M059J (cell line): ENCODE measurements at places on chromosomes 1 and 21. TPM values are rescaled to one million over a fixed set of nuclear protein-coding genes. Genes with fewer than 3 reads are reported as not detected.
A peak's percentile ranks its signal among the peaks of the same experiment; 100 is the strongest.

PPM1J gene
- 1.3 and 1.5 TPM in 2 replicates for total RNA-seq

ST6GALNAC5 gene
- total RNA-seq, result 1.4 and 2.0 TPM in 2 replicates

DAB1 gene
- 0.47 and 1.0 TPM in 2 replicates for total RNA-seq

MATN1 gene
- 0.10 TPM in 1 of 2 replicates, not detected in the other for total RNA-seq

CENPL gene
- 36.8 and 59.6 TPM in 2 replicates for total RNA-seq

FYB2 gene
- total RNA-seq, result not detected in 2 replicates

DNA sequence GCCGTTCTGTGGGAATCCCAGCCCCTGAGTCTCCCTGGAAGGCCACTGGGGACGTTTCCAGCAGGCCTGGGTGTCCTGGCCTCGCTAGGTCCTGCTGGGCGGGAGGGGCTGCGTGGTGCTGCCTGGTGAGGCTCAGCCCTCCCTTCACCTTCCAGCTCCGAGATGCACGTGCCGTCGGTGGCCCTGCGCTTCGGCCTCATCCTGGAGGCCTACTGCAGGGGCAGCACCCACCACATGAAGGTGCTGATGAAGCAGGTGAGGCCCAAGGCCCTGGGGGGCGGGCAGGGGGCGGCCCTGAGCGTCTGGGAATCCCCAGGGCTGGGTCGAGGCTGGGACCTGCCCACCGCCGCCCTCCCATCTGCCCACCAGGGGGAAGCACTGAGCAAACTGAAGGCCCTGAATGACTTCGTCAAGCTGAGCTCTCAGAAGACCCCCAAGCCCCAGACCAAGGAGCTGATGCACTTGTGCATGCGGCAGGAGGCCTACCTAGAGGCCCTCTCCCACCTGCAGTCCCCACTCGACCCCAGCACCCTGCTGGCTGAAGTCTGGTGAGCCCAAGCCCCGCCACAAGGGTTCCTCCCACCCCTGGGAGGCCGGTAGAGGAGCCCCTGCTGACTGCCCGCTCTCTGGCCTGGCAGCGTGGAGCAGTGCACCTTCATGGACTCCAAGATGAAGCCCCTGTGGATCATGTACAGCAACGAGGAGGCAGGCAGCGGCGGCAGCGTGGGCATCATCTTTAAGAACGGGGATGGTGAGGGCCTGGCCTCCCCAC is 70.3 kb downstream of the PIK3CD start:
- DNase-seq, result no peak

DNA sequence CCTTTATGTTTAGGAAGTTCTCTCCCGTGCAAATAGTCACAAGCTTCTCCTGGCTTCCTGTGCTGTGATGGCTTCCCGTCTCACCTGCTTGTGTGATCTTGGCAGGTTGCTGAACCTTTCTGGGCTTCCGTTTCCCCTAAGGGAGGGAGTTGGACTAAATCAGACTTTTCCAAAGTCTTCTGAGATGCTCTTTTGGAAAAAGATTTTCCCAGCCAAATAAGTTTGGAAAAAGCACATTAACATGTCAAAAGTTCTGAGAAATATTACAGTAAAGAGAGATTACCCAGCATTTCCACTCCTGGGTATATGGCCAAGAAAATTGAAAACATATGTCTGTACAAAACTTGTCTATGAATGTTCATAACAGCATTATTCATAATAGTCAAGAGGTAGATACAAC is 36.0 kb upstream of the TENT5C start:
- no peak for DNase-seq

- DNase-seq, result peak; percentile 97
Observed at GRCh38 chr1:26692211-26692792, 3.5 kb upstream of the ARID1A start.

GRCh38 chr21:36320421-36321324 is 676 bp downstream of the MORC3 start:
- DNase-seq, result peak; percentile 81

GRCh38 chr1:219412772-219413171 is 200.1 kb downstream of the ZC3H11B start:
- DNase-seq, result peak; percentile 6

DNA sequence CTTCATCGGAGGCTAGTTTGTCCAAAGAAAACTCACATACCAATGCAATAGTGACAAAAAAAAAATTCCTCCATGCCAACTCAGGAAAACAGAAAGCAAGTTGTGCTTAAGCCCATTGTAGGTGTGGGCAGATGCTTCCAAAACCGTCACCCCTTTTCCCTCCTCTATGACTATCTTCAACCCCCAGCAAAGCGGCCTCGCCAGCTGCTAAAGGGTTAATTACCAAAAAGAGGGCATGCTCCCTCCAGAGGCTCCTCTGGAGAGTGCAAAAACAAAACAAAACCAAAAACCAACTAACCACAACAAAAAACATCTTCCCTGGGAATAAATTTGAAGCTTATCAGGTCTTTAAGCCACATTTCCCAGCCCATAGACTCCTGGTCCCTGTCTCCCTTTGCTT is 1.2 kb downstream of the LMOD1 start:
- no peak for DNase-seq

GRCh38 chr1:76961181-76961819 is 94.0 kb downstream of the ST6GALNAC5 start:
- DNase-seq, result peak; percentile 50

DNA sequence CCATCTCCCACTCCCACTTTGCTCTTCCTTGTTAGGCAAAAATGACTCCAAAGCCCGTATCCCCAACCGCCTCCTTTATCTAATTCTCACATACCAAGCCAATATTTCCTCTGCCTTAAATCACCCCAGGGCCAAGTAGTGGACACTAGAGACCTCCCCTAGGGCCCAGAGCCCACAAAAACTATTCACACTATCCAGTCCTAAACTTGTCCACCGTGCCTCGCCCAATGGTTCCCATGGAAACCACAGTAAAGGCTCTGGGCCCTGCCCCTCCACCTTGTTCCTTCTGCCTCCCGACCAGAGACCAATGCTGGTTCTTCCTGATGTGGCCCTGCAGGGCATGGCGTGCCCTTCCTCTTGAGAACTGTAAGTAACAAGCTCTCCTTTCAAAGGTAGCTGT is 11.8 kb downstream of the CFAP107 start:
- DNase-seq, result no peak

GRCh38 chr1:81731989-81732388 is 68.7 kb upstream of the ADGRL2 start:
- peak; percentile 30 for DNase-seq

DNA sequence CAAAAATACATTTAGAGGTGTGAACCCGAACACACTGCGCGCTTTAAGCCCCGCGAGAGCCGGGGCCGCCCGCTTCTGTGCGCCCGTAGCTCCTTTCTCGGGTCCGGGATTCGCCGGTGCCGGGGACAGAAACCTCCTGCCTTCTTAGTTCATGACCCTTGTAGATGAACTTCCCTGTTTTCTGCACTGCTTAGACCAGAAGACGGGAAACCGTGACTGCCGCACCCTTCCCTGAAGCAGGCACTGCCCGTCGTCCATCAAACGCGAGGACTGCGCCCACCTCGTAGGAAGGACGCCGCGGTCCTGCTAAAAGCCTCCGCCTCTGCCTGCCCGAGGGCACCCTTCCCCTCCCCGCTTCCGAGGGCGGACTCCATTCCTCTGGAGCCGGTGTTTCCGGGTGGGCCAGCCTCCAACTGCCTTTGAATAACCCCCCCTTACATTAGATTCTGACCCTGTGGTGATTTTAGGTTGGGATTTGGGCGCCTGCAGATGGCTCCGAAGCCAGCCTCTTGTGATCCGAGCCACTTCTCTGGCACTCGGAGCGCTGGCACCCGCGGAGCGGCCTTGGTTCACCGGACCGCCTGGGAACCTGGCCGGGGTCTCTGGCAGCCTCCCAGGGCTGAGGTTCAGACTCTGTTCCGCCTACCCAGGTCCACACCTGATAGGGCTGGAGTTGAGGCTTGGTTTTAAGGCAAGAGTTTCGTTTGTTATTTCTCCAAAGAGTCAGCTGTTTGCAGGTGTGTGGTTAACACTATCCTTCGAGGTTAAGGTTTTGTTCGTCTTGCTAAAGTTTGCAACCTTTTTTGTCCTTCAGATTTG is 1.2 kb upstream of the PTTG1IP start:
- peak; percentile 46 for DNase-seq

DNA sequence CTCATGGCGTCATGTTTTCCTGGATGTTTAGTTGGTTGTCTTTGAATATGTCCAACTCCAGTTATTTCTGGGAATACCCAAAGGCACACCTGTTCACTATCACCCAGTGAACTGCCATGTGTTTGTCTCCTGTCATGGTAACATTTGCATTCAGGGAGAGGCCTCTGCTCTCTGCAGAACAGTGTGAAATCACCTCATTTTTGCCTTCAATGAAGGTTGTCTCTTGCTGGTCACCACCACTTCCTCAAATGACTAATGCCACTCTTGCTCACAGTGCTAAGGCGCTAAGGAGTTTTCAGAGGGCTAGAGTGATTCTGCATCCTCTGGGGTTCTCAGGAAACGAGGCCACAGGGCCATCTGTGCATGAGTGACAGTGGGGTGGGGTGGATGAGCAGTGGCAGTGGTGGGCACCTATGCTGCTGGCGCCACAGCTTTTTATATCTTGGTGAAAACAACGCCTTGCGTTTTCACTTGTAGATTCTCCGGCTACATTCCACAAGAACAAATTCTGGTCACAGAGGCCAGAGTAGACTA is 60.0 kb upstream of the ATP5PO start:
- peak; percentile 85 for DNase-seq

DNA sequence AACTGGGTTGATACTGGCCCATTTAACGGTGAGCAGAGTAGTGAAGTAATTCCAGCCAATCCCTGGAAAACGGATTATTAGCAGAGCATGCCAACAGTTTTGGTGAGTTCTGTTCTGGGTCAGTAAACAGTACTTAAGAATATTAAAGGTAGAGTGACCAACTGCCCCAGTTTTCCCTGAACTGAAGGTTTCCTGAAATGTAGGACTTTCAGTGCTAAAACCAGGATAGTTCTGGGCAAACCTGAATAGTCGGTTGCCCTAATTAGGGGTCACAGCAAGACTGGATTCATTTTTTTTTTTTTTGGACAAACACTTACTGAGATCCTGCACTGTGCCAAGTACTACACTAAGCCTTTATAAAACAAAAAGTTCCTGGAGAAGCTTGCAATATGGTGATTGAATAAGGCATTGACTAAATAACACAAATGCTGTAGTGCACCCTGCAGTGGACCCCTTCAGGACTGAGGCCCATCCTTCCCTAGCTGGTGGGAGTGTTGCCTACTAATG is 75.9 kb downstream of the KCNK1 start:
- DNase-seq, result no peak

GRCh38 chr1:146036965-146037646 is 15.6 kb upstream of the HJV start:
- peak; percentile 91 for DNase-seq

DNA sequence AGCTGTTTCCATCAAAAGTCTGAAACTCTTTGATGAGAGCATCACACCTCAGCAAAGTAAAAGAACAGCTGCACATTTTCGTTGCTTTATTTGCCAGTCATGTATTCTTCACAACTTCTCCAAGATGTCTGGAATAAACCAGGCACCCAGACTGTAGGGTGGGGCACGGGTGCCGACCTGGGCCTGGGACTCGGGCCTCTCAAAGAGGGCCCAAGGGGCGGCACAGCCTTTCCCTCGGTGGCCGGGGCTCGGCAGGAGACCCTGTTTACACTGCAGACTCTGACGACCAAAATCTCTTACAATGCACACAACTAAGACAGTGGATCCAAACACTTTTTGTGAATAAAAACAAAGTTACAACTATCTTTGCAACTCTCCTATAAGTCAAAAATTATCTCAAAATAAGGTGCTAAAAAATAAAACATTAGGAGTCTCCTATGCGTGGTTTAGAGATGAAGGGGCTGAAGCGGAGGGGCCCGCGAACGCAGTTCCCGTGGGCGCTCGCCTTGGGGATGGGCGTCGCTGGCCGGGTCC is 696 bp downstream of the LSS start:
- no peak for DNase-seq

DNA sequence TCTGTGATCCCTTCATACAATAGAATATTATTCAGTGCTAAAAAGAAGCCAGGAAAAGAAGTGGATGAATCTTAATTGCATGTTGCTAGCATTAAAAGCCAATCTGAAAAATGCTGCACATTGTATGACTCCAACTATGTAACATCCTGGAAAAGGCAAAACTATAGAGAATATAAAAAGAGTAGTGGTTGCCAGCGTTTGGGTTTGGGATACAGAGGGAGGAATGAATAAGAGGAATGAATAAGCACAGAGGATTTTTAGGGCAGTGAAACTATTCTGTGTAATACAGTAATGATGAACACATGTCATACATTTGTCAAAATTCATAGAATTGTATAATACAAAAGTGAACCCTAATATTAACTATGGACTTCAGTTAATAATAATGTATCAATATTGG is 42.5 kb downstream of the GPR88 start:
- no peak for DNase-seq

GRCh38 chr21:36992671-36993070 is 13.8 kb upstream of the RIPPLY3 start:
- no peak for DNase-seq

DNA sequence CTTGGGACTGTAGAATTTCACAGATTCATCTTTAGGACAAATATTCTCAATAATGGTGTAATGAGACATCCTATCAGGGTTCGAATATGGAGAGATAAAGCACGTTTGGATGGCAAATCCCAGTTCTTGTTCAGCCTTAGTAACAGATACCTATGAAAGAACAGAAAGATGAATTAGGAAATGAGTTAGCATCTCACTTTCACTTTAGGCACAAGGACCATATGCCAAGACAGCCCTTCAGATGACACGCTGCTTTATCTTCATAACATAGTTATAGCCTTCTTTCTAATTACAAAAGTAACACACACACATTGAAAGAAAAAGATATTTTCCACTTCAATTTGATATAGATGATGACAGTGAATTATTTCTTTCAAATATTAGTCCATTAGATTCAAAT is 173.6 kb downstream of the TGFBR3 start:
- no peak for DNase-seq

DNA sequence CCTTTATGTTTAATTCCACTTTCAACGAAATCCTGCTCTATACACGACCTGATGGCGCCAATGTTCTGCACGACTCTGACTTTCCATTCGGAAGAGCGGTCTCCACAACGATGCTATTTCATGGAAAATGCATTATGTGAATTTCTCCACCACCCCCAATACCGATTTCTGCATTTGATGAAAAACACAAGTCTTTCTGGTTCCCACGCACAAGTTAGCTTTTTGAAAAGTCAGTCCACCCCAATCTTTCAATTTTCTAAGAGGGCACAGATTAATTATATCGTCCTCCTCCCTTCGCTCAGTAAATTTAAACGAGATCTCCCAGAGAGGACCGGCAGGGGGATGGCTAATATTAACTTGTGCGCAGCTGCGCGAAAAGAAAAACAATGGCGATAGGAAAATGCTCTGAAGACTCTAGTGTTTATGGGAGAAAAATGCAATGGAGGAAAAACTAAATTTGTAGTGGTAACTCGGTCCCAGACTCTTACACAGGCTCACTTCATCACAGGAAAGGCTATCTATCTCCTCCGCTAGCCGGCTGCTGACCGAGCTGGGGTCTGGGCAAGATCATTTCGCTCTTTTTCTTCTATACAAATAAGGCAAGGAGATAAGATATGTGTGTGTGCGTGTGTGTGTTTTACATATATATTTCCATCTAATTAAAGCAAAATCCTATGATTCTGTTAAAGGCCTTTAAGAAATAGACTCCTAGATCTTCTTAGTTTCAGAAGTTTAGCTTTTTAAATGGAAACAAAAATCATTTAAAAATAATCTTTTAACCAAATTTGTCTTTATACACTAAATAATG is 1.2 kb upstream of the LHX8 start:
- DNase-seq, result no peak

GRCh38 chr1:64960731-64961130 is 5.6 kb downstream of the JAK1 start:
- DNase-seq, result no peak
